ENCODE measurements at places on chromosomes 13 and 19.
A peak's percentile ranks its signal among the peaks of the same experiment; 100 is the strongest.

DNA sequence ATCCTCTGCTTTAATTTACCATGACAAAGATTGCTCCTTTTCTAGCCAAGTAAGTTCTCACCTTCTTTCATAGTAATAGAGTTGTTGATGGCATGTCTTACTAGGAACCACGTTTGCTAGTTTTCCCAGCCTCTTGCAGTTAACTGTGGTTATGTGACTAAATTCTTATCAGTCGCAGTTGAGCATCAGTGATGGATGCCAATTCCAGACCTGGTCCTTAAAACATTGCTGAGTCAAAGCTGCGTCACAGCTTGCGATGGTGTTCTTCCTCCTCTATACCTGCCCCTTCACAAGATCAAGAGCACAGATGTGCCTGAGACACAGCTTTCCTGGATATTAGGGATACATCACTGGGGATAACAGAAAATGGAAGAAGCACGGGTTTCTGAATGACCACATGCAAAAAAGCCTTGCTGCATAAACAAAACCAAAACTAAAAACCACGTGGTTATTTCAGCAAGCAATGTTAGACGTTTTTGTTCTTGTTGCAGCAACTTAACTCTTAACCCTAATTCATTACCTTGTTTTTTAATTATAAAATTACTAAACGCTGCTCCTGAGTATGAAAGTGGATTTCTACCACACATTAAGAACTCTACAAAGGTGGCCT lies 97.6 kb upstream of the DACH1 start:
- DNase-seq = no peak

- no peak for DNase-seq
These were observed 7.6 kb downstream of the DNAJB1 start for GRCh38 chr19:14510311-14511228.

- DNase-seq = no peak
These were observed 11.3 kb downstream of the LSM4 start for GRCh38 chr19:18311502-18312091.

GRCh38 chr19:30685426-30686000 lies 313.3 kb downstream of the ZNF536 start:
- no peak for DNase-seq

GRCh38 chr19:2594319-2594718 lies 108.2 kb downstream of the GNG7 start:
- no peak for DNase-seq

GRCh38 chr13:113646376-113646775 lies 11.6 kb downstream of the ATP4B start:
- DNase-seq = no peak

GRCh38 chr13:51371768-51372399 lies 32.4 kb downstream of the SERPINE3 start:
- no peak for DNase-seq

GRCh38 chr13:26019881-26020870 lies 31.6 kb downstream of the SHISA2 start:
- no peak for DNase-seq

DNA sequence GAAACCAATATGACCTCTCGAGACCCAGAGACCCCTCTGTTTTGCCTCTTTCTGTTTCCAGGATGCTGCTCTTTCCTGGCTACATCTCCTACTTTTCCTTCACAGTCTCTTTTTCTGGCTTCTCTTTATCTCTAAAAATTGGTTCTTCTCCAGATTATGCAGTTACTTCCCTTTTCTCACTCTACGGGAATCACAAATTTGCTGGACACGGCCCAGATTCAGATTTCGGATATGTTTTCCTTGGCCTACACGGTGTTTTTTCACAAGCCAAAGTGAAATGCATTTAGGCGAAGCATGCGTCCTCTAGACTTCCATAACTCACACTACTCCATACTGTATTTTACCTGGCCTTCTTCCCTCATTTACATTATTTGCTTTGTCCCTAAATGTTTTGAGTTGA lies 214.7 kb upstream of the MIR17HG start:
- no peak for DNase-seq

GRCh38 chr19:39406656-39407409 lies at the start of gene ZFP36:
ZFP36 (plus strand) TSS chr19:39406847; CDS start chr19:39406905, 58 bp downstream.
- peak; percentile 87 for DNase-seq

- no peak for DNase-seq
These were observed 3.2 kb downstream of the ZNF699 start for GRCh38 chr19:9306443-9306842.

DNA sequence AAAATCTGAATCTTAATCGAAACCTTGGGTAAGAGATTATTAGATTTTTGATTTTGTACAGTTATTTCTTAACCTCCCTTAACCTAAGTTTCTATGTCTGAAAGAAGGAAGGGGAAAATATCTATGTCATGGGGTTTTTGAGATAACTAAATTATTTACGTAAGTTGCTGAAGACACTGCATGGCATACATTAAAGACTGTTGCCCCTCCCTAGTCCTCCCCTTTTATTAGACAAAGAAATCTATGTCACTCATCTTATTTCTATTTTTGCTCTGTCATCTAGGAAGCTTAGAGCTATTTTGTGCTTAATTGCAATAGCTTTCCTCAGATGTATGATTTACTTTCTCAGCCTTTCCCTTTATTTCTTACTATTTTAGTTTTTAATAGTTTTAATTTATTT lies 15.0 kb downstream of the COG6 start:
- DNase-seq = no peak

DNA sequence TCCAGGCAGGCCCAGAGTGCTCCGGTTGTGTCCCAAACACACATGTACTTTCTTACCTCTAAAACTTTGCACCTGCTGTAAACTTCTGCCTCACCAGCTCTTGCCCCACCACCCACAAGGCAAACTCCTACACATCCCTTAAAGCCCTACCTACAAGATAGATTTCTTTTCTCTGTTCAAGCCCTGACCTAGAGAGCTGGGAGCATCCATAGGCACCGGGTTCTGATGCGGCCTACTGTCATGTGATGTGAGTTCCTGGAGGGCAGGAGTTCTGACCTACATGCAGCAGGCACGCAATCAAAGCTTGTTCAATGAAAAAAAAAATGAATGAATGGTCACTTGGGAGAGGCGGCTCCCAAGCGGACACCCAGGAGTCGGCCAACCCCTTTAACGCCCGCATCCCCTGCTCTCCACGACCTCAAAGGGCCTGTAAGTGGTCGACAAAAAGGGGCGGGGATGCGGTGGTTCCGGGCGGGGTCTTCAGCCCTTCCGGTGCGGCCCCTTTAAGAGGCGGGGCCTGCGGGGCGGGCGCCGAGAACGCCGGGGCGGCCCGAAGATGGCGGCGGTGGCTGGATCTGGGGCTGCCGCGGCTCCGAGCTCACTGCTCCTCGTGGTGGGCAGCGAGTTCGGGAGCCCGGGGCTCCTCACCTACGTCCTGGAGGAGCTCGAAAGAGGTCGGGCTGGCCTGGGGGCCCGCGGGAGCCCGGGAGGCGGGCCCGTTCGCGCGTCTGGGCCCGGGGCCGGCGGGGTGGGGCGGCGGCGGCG lies at the start of gene MAP1S:
Gene MAP1S, plus strand, starts transcription at position 534 of the 765 bp plus-strand sequence. Its CDS starts 23 bp downstream, at position 557.
- DNase-seq = peak; percentile 70

GRCh38 chr19:18412610-18413239 lies 6.5 kb upstream of the SSBP4 start:
- no peak for DNase-seq

DNA sequence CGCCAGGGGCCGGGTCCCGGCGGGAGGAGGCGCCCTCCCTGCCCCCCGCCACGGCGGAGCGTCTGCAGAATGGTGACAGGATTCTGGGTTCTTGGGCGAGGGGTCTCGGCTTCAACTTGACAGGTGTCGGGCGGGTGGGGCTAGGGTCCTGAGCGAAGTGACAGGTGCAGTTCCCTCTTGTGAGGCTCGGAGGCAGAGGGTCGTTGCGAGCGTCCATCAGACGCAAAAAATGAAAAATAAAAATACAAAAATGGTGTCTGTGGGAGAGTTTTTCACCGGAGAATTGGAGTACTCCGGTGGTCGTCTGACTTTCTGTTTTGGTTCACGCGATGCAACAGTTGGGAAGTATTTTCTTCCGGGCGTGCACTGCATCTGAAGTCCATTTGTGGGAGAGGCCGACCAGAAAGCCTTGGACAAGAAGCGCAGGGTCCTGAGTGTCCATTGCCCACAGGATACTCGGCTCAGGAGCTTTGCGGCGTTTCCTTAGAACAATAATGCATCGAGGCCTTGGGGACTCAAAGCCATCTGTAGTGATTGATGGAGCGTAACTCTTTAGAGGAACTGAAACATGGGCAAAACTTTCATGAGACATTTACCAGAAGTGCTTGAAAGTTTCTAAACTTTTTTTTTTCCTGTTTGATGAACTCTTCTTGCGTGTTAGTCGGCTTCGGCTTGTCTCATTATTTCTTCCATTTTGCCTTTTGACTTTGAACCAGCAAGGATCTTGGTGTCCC lies 759 bp downstream of the RB1 start:
- no peak for DNase-seq

DNA sequence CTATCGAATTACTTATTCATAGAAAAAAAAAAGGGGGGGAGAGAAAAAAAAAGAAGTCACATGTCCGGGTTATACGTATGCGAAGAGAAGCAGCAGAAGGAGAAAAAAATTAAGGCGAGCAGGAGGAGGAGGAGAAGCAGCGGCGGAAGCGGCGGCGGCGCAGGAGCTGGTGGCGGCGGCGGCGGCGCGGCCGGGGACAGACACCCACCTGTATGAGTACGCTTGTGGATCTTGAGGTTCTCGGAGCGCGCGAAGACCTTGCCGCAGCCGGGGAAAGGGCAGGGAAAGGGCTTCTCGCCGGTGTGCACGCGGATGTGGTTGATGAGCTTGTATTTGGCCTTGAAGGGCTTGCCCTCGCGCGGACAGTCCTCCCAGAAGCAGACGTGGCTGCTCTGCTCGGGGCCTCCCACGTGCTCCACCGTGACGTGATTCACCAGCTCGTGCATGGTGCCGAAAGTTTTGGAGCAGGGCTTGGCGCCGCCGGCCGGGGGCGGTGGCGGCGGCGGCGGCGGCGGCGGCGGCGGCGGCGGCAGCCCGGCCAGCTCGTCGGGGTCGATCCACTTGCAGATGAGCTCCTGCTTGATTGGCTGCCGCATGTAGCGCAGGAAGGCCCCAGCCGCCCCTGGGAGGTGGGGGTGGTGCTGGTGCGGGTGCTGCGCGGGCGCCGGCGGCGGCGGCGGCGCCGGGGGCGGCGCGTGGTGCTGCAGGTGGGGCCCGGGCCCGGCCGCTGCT lies 1.5 kb downstream of the ZIC5 start:
- no peak for DNase-seq

DNA sequence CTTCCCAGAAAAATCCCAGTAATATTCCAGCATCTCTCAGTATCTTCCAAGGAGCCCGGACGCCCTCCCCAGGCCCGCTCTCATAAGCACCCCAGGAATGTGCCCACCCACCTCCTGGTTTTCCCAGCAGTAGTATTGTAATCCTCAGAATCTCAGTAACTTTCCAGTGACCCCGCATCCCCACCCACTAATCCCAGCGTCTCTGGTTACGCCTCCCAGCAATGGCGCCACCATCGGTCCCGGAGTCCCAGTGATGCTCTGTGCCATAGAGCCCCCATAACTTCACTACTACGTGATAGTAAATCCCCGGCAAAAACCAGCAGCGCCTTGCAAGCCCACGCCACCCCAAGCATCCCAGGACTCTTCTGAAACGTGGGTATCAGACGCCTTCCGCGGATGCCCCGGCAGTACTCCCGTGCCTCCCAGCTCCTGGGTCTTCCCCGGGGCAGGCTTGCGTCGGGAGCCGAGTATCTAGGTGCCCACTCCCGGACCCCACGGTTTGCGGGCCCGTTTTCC lies 928 bp upstream of the PNPLA6 start:
- peak; percentile 35 for DNase-seq

GRCh38 chr13:77533875-77534788 lies 1.4 kb upstream of the SCEL start:
- DNase-seq = no peak

DNA sequence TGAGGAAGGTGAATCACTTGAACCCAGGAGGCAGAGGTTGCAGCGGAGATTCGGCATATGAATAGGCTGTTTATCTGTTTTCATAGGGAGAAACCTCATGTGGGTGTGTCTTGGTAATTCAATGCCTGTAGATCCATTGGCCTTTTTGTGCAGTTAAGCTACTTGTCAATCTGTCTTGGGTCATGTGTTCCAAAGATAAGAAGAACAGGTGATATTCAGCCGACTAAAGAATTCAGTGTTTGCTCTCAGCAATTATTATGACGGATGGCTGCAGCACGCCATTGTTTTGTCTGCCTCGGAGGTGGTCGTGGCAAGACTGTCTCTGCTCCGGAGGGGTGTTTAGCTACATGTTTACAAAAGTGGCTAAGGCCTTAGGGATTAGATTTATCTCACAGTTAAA lies 573.0 kb upstream of the PCDH9 start:
- DNase-seq = no peak

DNA sequence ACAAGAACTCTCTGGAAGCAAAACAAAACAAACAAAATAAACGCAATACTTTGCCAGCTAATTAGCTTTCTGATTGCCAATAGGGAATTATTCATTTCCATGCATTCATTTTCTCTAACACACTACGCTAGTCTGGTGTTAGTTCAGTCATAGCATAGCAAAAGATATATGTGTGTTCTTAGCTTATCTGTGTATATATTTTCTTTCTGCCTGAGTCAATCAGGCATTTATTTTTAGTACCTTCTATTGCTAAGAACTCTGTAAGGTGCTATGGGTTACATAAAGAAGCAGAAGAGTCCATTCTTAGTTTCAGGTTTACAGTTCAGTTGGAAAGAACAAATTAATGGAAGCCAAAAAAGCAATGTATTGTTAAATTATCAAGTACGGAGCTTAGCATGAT lies 490.9 kb downstream of the KLF5 start:
- no peak for DNase-seq

DNA sequence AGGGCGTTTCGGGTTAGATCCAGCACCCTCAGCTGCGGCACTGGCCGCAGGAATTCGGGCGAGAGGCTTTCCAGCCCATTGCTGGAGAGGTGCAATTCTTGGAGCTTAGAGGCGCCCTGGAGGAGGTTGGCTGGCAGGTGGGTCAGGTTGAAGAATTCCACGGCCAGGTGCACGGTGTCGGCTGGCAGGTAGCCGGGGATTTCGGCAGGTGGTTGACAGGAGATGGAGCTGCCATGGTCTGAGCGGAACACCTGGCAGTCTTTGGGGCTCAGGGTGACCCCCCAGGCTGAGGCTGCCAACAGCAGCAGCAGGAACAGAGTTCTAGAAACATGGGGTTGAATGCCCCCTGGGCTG lies 1.3 kb downstream of the LRG1 start:
- DNase-seq = no peak

DNA sequence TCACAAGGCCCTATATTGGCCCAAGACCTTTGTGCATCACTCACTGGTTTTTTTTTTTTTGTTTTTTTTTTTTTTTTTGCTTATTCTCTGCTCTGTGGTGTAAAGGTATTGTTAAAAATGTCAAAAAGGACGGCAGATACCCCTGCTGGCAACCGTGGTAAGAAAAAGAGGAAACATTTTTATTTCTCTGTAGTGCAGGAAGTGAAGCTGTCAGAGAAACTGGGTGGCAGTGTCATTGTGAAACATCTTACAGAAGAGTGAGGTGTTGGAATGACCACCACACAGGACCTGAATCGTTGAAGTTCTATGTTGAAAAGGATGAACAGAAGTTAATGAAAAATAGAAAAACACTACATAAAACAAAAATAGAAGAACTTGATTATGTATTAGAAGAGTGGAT lies 346.4 kb downstream of the FGF9 start:
- no peak for DNase-seq

Data from stimulated activated CD4-positive, alpha-beta T cell treated with anti-CD3 and anti-CD28 coated beads, Interleukin-12 subunit alpha, Interleukin-12 subunit beta, amount 100 ng/mL, for 4 hours (primary cell).